ENCODE measurements at places on chromosomes 4 and X.

- peak; percentile 60 for DNase-seq
Observed at GRCh38 chr4:100288811-100289529, 98.7 kb upstream of the DDIT4L start.

DNA sequence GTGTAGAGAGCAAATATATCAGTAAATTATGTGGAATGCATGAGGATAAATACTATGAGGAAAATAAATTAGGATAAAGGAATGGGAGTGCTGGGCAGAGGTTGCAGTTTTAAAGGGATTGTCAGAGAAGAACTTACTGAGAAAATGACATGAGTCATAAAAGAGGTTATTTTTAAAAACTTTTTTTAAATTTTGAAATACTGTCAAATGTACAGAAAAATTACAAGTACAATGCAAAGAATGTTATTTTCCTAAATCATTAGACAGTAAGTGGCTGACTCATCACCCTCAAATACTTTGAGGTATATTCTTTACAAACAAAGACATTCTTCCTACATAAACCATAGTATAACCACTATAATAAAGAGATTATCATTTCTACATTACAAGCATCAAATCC lies 29.8 kb upstream of the H2AZ1 start:
- DNase-seq, result peak; percentile 67

- DNase-seq, result no peak
Observed at GRCh38 chrX:153778684-153779101, 2.1 kb upstream of the SRPK3 start.

DNA sequence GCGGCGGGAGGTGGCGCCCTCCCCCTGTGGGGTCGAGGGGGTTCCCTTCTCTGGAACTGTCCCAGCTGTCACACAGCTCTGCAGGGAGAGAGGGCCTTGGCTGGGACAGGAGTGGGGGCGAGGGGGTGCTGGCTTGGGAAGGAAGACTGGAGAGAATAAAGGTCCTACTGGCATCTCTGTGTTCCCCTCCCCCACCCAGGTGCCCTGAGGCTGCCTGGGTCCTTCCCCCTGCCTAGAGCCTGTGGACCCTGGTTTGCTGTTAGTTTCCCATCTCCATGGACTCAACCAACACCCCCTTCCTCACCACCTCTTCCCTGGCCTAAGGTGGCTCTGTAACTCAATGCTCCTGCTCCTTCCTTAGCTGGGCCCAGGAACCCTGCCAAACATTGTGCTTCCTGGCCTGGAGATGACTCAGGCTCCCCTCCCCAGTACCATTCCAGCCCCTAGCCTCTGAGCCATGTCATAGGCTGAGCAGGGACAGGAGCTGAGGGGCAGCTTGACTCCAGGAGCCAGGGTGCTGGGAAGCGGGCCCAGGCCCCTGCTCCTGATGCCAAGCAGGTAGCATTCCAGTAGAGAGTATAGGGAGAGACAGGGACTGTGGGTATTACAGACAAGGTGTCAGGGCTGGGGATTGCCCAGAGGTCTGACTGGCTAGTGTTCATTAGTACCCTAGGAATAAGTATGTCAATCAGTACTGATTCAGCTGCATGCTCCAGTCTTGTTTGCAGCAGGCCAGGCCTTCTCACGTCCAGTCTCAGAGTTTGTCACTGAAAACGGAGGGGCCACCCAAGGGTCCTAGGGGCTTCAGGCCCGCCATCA lies 100.7 kb downstream of the EFNB1 start:
- no peak for DNase-seq

DNA sequence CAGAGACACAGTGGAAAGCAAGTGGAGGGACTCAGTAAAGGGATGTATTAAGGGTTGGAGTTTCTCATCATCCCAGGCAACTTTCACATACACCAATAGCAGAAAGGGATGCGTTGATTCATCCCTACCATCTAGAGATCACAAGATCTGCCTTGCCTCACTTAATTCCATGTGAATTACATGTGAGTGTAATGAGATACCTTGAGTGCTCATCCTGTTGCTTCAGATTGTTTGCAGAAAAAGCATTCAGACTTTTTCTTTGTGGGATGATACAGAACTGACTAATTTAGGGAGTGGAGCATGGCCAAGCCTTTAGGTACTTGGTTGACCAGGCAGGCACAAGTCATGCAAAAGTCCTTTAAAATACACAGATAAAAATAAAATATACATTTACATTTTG lies 124.8 kb upstream of the SLIT2 start:
- peak; percentile 72 for DNase-seq

GRCh38 chr4:81757691-81758090 lies 286.0 kb upstream of the RASGEF1B start:
- DNase-seq, result no peak

- DNase-seq, result peak; percentile 22
Observed at GRCh38 chr4:32789026-32789608, 2068.9 kb downstream of the PCDH7 start.

DNA sequence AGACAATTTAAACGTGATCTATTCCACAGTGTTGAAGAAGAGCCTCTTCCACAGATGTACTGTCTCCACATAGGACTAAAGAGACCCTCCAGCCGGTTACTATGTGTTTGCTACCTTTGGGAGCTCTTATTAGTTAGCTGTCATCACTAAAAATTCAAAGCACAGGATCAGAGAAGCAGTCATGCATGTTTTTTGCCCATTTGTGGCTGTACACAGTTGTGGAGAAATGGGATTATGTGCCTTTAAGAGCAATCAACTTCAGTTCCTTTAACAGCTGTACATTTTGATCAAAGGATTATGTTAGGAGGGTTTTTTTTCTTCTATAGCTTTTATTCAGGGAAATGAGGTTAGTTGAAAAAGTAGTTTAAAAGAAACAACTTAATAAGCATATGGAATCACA lies 149.0 kb upstream of the SPOCK3 start:
- no peak for DNase-seq

DNA sequence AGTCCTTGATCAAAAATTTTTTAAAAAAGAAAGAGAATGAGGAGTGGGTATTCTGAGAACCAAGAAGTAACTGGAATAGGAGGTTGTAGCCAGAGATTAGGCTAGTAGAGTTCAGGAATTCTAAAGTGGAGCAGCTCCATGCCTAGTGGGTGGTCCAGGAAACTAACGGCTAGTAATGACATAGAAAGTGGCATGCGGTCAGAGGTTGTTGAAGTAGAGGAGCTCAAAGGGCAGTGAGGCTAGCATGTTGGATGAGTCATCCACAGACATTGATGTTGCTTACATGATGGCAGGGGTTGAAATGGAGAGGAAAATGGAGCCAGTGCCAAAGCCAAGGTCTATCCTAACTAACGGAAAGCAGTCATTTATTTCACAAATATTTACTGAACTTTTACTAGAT lies 42.1 kb downstream of the TEX13B start:
- no peak for DNase-seq

DNA sequence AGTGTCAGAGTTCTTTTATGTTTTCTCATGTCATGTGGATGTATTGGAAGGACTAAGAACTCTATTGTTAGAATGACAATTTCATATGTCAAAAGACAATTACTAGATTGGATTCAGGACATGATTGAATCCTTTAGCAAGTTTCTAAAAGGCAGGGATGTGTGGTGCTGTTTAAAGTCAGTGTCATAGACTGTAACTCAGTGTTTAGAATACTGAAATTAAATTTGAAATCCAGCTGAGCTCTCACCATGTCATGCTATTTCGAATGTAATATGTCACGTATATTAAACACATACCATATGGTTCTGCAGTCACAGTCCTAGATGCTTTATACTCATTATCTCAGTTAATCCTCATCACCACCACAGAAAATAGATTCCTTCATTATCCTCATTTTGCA lies 7.8 kb downstream of the GUCY1B1 start:
- no peak for DNase-seq

- no peak for DNase-seq
Observed at GRCh38 chr4:96025011-96025410, 185.1 kb downstream of the PDHA2 start.

- no peak for DNase-seq
Observed at GRCh38 chr4:102734116-102734515, 26.7 kb downstream of the MANBA start.

DNA sequence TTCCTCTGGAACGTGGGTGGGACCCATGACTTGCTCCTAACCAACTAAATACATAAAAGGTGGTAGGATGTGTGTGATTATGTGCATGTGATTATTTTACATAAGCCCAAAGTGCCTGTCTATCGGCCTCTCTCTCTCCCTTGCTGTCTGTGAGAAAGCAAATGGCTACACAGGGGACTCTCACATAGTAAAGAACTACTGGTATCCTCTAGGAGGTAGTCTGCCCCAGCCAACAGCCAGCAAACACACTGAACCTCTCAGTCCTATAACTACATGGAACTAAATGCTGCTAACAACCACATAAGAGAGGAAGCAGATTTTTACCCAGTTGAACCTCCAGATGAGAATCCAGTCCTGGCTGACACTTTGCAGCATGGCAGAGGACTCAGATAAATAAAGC lies 1249.4 kb downstream of the ADGRL3 start:
- no peak for DNase-seq

- DNase-seq, result no peak
Observed at GRCh38 chr4:751676-752075, 46.0 kb downstream of the PCGF3 start.

DNA sequence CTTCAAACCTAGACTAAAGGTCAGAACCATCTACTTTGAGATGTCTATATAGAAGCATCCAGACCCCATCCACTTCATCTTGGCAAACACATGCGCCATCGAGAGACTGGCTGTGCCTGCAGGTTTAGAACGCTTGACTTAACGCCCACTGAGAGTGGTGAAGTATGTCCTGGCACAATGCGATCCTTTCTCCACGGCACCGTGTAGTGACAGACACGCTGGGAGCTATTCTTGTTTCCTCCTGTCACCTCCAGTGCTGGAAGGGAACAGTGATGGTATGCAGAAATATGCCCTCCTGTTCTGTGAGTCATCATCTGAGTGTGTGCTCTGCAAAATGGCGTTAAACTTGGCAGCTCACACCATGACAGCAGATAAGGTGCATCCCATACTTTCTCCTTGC lies 330.2 kb downstream of the NLGN4X start:
- no peak for DNase-seq

DNA sequence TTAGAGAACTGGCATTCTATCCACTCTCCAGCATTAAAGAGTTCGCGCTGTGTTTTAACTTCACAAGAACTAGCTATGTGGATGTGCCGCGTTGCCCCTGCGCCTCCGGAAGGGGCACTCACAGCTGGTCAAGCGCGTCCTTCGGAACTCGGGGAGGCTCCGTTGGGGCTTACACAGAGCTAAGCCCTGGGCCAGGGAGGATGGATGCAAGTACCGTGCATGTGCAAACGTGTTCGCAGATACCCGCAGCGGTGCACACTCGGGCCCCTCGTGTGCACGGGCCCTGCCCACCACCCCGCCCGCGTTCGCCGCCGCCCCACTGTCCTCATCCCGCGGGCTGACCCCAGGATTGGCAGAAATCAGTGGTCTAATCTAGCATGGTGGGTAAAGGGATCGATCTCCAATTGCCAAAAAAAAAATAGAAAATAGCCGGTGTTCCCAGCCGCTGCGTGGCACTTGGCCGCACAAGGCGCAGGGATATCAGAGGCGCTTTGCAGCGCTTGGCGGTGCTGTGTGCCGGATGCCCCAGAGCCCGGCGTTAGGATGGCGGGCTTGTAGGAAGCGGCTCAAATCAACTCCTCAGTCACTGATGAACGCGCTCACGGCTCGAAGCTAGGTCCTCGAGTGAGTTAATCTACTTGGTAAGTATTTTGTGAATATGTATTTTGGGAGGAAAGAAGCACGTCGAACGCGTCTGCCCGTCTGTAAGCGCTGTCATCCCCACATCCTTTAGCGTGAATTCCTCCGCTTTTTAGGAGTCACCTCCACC lies 989 bp upstream of the PCDH10 start:
- DNase-seq, result peak; percentile 46

GRCh38 chr4:8319061-8319460 lies 49.5 kb downstream of the HTRA3 start:
- no peak for DNase-seq

- DNase-seq, result no peak
Observed at GRCh38 chr4:75037252-75037651, 104.3 kb downstream of the PARM1 start.

DNA sequence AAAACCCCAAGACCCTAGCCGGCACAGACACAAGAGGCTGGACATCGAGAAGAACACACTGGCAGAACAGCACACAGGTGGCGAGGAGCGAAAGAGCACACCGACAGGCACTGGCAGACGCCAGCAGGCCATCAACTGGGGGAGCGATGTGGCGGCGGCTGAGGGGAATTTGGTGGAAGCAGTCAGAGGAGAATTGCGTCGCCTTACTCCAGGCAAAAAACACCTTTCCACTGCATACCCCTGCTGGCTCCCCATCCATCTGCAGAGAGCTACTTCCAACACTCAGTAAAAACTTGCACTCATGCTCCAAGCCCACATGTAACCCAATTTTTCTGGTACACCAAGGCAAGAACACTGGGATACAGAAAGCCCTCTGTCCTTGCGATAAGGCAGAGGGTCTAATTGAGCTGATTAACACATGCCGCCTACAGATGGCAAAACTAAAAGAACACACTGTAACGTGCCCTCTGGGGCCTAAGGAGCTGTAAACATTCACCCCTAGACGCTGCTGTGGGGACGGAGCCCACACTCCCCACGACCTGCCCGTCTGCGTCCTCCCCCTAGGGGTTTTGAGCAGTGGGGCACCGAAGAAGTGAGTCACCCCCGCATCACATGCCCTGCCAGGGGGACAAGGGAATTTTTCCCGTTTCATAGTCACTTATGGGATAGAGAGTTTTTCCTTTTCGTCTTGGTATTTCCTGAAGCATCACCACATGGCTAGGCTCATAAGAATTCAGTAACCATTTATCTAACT lies 262.3 kb downstream of the KCTD8 start:
- DNase-seq, result no peak

GRCh38 chr4:45363931-45364330 lies 637.6 kb upstream of the GNPDA2 start:
- no peak for DNase-seq

GRCh38 chr4:108777388-108777787 lies 14.5 kb upstream of the ETNPPL start:
- DNase-seq, result no peak

DNA sequence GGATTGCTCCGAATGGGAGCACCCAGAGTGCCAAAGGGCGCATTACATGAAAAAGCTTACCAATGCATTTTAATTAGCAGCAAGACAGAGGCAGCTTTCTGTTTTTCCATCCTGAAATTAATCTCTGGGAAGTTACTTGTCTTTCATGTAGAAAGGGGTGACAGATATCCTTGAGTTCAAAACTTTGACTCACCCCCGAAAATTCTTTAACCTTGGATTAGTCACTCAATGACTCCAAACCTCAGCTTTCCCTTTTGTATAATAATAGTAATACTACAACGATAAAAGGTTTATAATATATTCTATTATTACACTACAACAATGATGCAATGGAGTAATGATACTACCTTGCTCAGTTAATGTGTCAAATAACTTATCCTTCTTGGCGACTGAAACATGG lies 126.3 kb downstream of the ADAMTS3 start:
- no peak for DNase-seq

GRCh38 chr4:38821739-38822138 lies 17.1 kb upstream of the TLR1 start:
- DNase-seq, result no peak

GRCh38 chrX:25206778-25207177 lies 191.0 kb upstream of the ARX start:
- peak; percentile 39 for DNase-seq

DNA sequence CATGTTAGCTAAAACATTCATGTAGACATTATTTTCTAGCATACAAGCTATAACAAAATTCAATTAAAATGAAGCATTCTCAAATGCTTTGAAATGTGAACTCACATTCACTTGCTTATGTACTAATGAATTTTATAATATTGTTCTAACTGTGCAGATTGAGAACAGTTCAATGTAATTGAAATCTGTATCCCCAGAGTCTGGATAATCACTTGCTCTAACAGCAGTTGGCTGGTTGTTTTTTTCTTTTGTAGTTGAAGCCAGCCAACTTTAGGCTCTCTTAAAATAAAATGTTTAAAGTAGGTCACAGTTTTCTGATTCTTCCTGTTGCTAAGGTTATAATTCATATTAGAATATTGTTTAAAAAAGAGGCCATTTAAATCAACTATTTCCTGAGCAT lies 438.9 kb downstream of the NAF1 start:
- DNase-seq, result no peak

Data from HS-5 (cell line).